Activated CD8-positive, alpha-beta memory T cell treated with anti-CD3 and anti-CD28 coated beads for 4 hours (primary cell): ENCODE measurements at places on chromosomes 3 and 15.

GRCh38 chr15:77974098-77974414 lies 103.5 kb downstream of the TBC1D2B start:
- DNase-seq, result no peak

- DNase-seq, result peak; percentile 51
Observed at GRCh38 chr3:127629467-127630403, 750 bp downstream of the PODXL2 start.

DNA sequence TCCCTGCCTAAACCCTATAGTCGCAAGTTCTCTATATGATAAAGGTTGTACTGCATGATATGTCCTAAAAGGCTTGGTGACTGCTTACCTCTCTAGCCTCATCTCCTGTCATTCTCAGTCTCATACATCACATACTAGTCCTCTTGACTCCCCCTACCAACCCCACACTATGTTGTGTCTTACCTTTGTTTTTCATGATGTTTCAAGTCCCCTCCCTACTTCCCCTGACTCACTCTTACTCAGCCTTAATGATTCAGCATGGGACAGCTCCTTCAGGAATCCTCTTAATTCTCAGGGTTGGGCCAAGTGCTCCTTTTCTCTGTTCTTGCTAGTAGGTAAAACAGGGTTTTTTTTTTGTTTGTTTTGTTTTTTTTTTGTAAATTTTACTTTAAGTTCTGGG lies 49.6 kb downstream of the SLMAP start:
- no peak for DNase-seq

GRCh38 chr15:78808550-78808949 lies 2.7 kb downstream of the ADAMTS7 start:
- no peak for DNase-seq

DNA sequence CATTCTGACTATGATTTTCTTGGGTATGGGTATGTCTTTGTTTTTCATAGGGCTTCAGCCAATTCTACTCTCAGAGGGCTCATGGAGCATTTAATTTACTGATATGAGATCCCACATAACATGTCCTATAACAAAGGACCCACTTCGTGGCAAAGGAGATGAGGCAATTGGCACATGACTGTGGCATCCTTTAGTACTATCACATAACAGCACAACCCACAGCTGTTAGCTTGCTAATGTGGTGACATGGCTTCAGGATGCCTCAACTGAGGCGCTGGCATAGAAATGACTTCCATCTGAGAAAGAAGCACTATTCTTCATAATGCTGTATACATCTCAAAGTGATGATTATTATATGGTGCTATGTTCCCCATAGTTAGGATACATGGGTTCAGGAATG lies 48.1 kb upstream of the RFX7 start:
- DNase-seq, result no peak

GRCh38 chr3:107032111-107032510 lies 345.1 kb upstream of the CCDC54 start:
- no peak for DNase-seq

GRCh38 chr3:13414040-13414729 lies 5.9 kb downstream of the NUP210 start:
- DNase-seq, result peak; percentile 57

- no peak for DNase-seq
Observed at GRCh38 chr15:57506422-57506821, 85.3 kb upstream of the MYZAP start.

DNA sequence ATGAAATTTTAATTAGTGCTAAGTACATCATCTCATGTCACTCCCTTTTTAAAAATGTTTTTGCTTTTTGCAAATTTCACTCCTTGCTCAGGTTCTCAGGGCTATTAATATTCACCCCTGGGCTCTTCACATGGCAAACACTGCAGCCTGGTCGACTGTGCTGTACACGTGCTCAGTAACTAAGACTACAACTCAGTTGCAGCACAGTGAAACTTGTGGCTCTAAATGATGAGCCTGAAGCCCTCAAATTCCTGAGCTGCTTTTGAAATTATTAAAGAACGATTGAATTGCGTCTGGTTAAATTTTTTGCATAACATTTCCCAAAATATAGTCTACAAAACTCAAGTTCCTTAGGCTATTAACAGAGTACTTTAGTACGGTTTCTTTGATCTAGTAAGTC lies 159.3 kb upstream of the C2CD4B start:
- DNase-seq, result no peak

GRCh38 chr15:96495386-96495785 lies 164.9 kb downstream of the NR2F2 start:
- no peak for DNase-seq

DNA sequence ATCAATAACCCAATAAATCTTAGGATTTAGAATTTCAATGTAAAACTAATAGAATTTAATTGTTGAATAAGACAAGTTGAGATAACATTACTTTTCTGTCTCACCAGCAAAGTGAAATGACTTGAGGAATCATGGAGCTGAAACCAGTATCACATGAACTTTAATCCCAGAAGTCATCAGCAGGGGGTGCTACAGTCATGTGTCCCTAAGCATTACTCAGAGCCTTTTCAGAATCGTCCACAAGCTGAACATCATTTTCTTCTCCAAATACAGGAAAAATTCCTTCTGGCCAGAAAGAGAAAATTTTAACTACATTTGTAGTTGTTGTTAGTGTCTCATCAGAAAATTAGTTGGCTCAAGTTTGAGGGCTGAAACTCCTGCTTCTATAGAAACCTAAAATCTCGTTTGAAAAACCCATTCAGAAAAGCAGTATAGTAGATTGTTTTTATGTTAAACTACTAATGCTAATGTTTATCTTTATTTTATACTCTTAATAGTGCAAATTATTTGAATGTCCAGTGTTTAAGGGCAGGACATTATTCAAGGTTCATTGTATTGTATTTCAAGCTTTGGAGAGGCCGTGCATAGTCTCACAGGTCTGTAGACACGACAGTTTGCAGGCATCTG lies 384.1 kb downstream of the PLOD2 start:
- DNase-seq, result no peak

DNA sequence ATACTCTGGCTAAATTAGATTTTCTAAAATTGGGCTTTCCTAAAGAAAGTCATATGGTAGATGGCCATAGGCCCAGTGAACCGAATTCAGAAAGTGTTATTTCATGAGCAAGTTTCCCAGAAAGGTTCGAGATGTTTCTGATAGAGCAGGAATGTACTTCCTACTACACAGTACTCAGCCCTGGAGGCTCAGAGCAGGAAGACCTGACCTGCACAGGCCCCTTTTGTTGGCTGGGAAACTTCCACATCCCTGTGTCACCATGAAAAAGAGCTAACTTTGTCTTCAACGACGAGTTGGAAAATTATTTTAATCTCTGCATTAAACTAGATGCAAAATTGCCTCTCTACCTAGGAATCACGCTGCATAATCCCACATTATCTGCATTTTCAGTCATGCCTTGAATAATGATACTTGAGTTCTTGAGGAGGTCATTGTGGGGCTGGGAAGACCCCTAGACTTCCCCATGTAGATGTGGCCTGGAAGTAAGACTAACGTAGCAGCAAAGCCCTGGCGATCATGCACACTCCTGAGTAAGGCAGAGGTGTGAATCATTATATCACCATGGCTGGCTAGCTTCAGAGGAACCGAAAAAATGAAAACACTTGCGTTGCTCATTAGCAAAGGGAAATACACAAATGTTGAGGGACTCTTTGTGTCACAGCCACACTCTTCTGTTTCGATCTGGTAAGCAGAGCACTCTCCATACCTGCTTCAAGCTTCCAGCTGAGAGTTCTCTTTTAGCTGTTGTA lies 47.1 kb downstream of the CMTM7 start:
- DNase-seq, result no peak

GRCh38 chr15:68667800-68668625 lies 89.2 kb downstream of the CORO2B start:
- no peak for DNase-seq

DNA sequence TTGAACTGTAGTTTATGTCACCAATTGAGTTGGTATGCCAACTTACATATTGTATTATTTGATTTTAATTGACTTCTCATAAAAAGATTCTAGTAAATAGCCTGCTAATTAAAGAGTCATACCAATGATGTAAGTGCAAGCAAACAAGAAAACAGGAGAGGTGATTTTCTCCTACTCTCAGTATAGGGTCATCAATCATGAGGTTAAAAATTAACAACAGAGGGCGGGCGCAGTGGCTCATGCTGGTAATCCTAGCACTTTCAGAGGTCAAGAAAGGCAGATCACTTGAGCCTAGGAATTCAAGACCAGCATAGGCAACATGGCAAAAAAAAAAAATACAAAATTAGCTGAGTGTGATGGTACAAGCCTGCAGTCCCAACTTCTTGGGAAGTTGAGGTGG lies 108.7 kb downstream of the MYO9A start:
- DNase-seq, result no peak

- DNase-seq, result no peak
Observed at GRCh38 chr3:155110022-155110421, 29.9 kb downstream of the MME start.

DNA sequence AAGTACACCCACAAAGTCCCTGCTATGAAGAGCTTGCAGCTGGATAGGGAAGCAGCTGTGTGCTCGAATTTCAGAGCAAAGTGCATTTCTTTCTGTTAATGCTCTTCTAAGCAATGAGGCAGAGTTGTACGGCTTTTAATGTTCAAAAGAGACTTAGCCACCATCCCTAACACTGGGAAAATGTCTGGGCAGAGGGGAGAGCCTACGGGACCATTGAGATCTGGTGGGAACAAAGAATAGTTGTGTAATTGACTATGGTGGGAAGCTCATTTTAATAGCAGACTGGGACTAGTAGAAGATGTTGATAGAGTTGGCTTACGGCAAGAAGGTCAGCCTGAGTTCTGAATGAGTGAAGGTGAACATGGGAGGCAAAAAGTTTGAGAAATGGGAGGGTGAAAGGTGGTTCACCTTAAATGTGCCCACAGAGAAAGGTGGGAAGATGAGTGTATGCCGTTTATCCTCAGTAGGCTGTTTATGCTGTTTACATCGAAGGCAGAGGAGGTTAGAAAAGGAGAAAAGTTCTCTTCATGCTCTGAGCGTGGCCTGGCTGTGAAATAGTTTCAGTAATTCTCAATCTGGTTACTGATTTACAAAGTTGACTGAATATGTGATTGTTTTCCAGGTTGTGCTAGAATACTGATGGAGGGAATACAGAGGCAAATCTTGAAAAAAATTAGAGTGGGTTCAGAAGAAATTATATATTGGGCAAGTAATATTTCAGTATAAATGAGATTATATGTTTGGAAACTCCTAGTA lies 22.9 kb upstream of the UTS2B start:
- no peak for DNase-seq

DNA sequence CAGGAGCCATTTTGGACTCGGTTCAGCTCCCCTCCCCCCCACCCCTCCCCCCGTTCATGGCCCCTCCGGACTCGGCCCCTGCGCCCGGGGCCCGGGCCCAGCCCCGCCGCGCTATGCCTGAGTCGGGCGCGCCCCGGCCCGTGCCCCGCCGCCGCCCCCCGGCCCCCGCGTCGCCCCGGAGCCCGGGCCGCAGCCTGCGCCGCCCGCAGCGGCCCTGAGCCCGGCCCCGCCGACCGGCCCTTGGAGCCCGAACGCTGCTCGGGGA lies 155 bp downstream of the ACVR2B start:
- DNase-seq, result no peak

DNA sequence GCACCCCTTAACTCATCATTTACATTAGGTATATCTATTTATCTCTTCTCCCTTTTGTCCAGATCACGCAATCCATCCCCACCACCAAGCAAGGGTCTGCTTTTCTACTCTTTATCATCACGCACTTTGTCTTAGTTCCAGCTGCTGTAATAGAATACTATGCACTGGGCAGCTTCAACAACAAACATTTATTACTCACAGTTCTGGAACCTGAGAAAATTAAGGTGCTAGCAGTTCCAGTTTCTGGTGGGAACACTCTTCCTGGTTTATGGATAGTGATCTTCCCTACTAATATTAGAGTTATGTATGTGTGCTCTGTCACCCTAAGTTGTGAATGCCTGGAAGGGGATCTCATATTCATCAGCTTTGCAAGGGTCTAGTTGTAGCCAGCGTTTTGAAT lies 687.0 kb downstream of the NTRK3 start:
- no peak for DNase-seq

GRCh38 chr3:71201939-71202338 lies 381.6 kb downstream of the FOXP1 start:
- no peak for DNase-seq

GRCh38 chr3:187066228-187066995 lies 72.9 kb downstream of the RPL39L start:
- DNase-seq, result peak; percentile 30

DNA sequence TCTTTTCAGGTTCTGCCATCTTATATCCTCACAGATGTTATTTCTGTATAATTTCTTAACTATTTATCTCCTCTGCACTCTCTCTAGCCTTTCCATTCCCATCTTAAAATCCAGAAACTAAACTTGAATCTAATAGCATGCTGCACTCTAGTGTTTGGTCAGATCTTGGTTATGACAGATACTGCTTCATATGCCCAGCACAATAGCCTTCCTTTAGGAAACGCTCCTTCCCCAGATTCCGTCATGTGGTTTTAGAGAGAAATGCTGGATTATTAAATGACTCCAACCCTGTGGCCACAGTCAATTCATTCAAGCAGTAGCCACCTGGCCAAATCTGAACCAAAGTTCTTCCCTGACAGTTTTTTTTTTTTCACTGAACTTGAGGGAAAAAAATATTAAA lies 19.4 kb downstream of the RASGRP1 start:
- DNase-seq, result no peak

DNA sequence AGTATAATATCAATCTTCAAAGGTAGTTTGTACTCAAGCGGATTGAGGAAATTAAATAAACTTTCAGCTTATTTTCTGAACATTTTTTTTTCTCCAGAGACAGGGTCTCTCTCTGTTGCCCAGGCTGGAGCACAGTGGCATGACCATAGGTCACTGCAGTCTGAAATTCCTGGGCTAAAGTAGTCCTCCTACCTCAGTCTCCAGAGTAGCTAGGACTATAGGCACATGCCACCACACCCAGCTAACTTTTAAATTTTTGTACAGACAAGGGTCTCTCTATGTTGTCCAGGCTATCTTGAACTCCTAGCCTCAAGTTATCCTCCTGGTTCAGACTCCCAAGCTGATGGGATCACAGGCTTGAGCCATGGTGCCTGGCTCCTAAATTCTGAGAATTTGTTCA lies 97.1 kb downstream of the FAIM start:
- no peak for DNase-seq

DNA sequence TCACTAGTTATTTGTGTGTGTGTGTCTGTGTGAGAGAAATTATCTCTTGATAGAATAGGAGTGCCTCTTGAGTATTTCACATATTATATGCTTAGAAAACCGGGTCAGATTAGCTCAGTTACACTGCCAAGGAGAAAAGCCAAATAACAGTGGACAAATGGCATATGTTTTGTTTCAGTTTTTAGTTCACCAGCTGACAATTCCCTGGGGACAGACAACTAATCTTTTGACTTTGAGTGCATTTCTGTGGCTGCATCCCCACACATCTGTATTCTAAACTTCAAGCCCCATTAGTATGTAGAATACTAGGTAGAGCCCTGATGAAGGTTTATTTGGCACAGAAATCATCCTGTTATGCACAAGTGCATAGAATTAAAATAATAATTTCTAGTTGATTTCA lies 227.7 kb upstream of the CNTN3 start:
- no peak for DNase-seq

- DNase-seq, result no peak
Observed at GRCh38 chr15:50256188-50257041, 9.1 kb downstream of the HDC start.
